ENCODE measurements at places on chromosomes 5 and 9. TPM values are rescaled to one million over a fixed set of nuclear protein-coding genes. Genes with fewer than 3 reads are reported as not detected.

SLC34A1 gene
- not detected for total RNA-seq

FBXO38 gene
- 18.2 TPM for total RNA-seq

LCNL1 gene
- 0.40 TPM for total RNA-seq

GRCh38 chr5:116023619-116024018 is 8.7 kb upstream of the ARL14EPL start:
- DNase-seq: no peak

DNA sequence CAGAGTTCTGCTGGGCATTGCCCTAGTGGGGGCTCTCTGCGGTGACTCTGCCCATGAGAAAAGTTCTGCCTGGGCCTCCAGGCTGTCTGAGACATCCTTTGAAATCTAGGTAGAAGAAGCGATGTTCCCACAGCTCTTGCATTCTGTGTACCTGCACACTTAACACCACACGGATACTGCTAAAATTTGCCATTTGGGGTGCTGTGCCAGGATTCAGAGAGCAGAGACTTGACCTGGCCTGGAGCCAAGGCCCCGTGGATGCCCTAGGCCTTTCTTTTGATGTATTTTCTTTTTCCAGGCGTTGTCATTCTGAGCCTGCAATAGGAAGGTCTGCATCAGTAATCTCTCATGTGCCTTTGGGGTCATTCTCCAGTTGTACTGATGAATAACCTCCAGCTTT is 89.3 kb upstream of the IL12B start:
- DNase-seq: no peak

GRCh38 chr9:109120204-109120789 is 550 bp upstream of the TMEM245 start:
- DNase-seq: no peak
